Midbrain (tissue), 1 donor: ENCODE measurements at places on chromosomes 1 and 21.

GRCh38 chr1:93526431-93526830, 78.5 kb downstream of the FNBP1L start:
- no peak for DNase-seq

GRCh38 chr21:16644685-16645084, 868.2 kb upstream of the CXADR start:
- no peak for DNase-seq

DNA sequence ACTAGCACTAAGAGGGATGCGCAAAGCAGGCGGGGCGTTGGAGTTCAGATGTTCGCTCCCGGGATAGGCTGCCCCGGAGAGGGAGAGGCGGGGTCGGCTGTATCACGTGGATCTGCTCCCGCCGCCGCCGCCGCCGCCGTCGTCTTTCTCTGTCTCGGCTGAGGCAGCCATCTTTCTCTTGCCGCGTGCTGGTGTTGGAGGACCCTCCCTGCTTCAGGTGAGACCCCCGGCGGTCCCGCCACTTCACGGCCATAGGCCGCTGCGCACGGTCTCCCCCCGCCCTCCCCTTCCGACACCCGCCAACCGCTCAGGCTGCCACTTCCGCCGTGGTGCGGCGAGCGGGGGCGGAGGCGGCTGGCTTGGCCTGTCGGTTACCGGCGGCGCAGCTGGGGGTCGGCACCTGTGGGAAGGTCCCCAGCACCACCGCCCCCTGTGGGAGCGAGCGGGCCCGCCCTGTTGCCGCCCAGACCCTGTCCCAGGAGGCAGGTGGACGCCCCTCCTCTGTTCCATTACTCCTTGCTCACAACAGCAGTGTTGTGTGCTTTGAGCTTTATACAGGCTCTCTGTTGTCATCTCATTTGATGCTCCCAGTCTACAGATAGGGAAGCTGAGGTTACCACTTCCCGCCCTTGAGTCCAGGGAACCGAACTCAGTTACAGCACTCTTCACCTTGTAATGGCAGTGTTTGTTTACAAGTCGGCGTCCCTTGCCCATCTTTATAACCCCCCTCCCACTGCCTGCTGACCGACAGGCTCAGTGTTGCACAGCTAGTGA, at the start of gene BTF3L4:
Gene BTF3L4 (plus strand): TSS at position 133 of the 774 bp plus-strand sequence. CDS start 3,553 bp downstream, outside the sequence.
- DNase-seq: peak; percentile 96

DNA sequence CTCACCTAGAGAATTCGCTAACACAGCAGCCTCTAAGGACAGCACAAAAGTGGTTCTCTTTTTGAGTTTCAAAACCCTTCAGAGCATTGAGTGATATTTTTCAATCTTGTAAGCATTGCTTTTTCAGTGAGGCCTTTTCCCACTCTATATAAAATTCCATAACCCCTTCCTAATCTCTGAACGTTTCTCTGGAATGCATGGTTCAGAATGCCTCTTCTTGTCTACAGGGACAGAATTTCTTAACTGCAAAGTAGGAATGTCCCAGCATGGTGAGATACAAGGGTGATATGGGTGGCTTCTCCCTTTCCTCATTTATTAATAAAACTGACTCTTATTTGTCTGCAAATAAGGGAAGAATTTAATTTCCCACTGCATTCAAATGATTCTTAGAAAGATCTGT, 377.9 kb downstream of the LTN1 start:
- no peak for DNase-seq

GRCh38 chr1:43747736-43748135, 40.4 kb downstream of the ST3GAL3 start:
- DNase-seq: no peak

DNA sequence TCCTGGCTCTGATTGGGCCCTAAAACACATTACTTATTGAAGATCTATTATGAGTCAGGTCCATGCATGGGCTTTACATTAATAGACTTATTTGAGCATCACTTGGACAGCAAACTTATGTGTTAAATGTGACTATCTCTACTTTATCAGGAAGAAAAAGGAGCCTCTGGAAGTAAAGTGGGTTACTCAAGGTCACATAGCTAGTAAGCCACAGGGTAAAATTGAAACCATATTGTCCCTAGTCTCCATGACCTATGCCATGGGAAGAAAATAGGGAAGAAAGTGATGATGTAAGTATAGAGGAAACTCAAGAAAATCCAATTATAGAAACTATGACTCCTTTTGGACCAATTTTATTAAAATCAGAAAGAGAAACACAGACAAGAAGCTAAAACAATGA, 555.3 kb downstream of the NUF2 start:
- no peak for DNase-seq

GRCh38 chr1:150152182-150152536, 2.4 kb downstream of the PLEKHO1 start:
- no peak for DNase-seq

GRCh38 chr1:94973309-94973922, 46.5 kb upstream of the CNN3 start:
- no peak for DNase-seq

DNA sequence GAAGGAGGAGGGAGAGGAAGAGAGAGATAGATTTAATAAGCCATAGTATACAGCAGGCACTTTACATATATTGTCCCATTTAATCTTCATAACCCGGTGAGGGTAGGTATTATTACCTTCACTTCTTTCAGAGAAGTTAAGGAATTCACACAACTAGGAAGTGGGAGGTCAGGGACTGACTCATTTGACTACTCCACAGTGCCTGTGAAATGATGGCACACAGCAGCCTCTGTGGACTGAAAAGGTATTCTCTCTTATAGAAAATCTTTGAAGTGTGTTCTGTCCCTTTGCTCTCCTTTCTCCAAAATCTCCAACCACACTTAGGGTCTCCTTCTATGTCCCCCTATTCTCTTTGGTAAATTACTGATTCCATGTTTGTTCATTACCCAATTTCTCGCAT, 23.9 kb downstream of the PALMD start:
- DNase-seq: no peak

DNA sequence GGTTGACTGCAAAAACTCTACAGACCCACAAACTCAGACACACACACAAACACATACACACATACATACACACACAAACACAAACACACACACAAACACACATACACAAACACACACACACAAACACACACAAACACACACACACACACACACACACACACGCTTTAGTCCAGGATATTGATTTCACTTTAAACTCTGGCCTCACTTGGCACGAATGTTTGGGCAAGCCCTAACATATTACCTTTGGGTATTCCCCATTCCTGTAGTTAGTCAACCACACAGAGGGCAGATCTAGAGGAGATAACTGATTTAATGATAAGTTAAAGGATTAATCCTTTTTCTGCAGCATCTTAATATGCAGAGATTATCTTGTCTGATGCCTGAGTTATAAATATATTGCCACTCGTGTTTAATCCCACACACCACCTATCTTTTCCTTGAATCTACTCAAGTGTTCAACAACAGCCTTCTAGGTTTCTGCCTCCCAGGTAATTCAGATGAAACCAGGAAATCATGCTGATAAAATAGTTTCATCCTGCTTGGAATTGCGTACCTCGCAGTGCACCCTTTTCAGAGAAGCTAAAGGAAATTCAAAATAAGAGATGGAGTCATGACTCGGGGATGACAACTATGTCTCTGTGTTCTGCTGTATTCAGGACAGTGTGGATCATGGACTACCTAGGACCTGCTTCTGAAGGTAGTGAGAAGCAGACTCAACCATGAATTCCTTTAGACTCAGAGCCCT, 14.5 kb upstream of the RUNX1 start:
- no peak for DNase-seq

GRCh38 chr1:241817956-241818612, 29.9 kb upstream of the EXO1 start:
- no peak for DNase-seq

GRCh38 chr21:38734646-38735365, 70.9 kb upstream of the ETS2 start:
- no peak for DNase-seq

GRCh38 chr1:111903871-111904449, 85.5 kb downstream of the KCND3 start:
- no peak for DNase-seq

GRCh38 chr1:186620566-186621350, 59.5 kb downstream of the PTGS2 start:
- no peak for DNase-seq

GRCh38 chr1:191261111-191261510, 783.4 kb upstream of the BRINP3 start:
- DNase-seq: no peak

GRCh38 chr21:45392573-45392971, 12.4 kb upstream of the COL18A1 start:
- no peak for DNase-seq

- DNase-seq: peak; percentile 29
Observed at GRCh38 chr1:176206006-176206960, 803 bp downstream of the COP1 start.

- DNase-seq: no peak
Observed at GRCh38 chr1:230900984-230901383, 32.7 kb upstream of the C1orf198 start.

DNA sequence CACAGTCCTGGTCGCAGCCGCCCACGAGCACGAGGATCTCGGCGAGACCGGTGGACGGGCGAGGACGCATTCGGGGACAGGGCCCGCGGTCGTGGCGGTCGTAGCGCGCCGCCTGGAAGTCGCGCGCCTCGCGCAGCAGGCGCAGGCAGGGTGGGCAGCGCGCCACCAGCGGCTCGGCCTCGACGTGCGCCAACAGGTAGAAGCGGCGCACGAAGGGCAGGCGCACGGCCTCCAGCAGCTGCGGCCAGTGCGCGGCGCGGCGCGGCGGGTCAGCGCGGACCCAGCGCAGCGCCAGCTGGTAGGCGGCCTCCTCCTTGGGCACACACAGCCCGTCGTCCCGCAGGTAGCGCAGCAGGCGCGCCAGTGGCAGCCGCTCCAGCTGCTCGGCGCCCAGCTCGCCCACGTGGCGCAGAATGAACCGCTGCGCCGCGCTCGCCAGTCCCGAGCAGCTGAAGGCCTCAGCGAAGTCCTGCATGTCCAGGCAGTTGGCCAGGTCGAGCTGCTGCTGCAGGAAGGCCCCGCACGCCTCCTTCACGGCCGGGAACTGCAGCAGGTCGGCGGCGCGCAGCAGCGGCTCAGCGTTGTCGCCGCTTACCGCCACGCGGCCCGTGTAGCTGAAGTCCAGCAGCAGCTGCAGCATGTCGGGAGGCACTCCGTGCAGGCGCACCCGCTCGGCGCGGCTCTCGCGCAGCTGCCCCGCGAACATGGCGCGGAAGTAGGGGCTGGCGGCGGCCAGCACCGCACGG, 573 bp downstream of the KLHL21 start:
- DNase-seq: peak; percentile 38

DNA sequence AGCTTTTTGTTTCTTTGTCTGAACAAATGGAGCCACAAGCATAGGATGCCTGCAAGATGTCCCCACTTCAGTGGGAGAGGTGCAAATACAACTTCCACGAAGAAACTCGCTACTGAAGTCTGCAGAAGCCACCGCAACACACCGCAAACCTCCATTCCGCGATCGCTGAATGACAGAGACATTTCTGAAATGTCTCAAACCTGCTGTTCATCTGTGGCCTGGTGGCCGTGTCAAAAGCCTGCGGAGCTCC, 1.0 kb downstream of the TP53BP2 start:
- no peak for DNase-seq

DNA sequence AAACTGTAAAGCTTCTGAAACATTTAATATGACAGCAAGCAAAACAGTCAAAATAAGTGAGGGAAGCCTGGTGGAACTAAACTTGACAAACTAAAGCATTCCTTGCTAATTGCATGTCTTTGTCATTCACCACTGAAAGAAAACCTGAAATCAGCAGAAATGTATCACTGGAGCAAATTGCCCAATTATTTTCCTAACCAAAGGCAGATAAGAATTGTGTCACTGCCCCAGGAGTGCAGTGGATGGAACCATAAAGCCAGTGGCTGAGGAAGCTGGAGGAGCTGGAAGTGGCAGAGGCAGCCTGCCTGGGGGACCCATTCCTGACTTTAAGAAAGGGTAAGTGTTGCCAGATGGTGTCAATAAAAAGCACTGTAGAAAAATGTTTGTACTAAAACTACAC, 2.7 kb upstream of the SLC30A10 start:
- DNase-seq: no peak

DNA sequence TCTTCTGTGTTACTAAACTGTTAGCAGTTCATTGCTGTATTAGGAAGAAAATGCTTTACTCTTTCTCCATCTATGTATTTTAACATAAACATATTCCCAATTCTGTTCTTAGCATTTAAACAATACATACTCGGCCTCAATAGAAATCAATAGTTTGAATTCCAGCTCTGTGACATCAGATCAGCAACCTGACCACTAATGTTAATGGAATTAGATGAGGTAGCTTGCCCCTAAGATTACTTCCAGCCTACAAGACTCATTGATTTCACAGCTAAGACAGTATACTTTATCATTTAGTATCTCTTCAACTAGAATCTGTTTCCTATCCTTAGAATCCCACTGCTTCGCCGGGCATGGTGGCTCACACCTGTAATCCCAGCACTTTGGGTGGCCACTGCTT, 38.9 kb downstream of the EPRS1 start:
- no peak for DNase-seq

- no peak for DNase-seq
Observed at GRCh38 chr1:193486671-193487229, 300.3 kb upstream of the B3GALT2 start.

- no peak for DNase-seq
Observed at GRCh38 chr1:179353546-179353945, 12.2 kb upstream of the AXDND1 start.

GRCh38 chr1:175892686-175893085, 149.3 kb upstream of the TNR start:
- DNase-seq: no peak

DNA sequence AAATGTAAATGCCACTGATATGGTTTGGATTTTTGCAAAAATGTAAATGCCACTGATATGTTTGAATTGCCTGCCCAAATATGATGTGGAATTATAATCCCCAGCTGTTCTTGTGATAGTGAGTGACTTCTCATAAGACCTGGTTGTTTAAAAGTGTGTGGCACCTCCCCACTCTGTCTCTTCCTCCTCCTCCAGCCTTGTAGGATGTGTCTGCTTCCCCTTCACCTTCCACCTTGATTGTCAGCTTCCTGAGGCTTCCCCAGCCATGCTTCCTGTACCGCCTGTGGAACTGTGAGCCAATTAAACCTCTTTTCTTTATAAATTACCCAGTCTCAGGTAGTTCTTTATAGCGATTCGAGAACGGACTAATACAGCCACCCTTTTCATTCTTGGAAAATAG, 1.3 kb upstream of the CCT8 start:
- DNase-seq: no peak

DNA sequence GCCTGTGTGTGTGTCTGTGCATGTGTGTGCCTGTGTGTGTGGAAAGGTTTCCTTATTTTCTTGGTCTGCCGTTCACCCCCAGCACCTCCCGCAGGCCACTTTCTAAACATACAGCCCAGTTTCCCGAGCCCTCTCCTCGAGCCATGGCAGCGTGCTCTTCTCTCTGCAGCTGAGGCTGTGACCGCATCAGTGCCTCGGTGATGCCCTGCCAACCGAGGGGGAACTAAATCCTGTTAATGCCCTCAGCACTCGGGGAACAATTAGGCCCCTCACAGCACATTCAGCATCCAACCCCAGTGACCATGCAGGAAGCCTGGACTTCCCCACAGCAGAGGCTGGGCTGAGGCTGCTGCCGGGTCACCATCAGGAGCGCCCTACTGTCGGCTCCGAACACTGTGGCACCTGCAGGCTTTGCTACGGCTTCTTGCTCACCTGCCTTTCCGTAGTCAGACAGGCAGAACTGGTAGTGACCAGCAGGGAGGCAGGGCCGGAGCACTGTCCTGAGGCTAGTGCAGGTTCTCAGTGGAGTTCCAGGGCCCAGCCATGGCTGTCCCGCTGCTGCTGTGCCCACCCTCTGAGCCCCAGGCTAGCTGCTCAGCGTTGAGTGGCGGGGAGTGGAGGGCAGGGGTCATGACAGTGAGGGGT, 8.1 kb downstream of the GPR137B start:
- no peak for DNase-seq

- no peak for DNase-seq
Observed at GRCh38 chr1:237759377-237759776, 131.3 kb downstream of the ZP4 start.
